ENCODE measurements at places on chromosomes 2 and 18.
A peak's percentile ranks its signal among the peaks of the same experiment; 100 is the strongest.

- peak overlapping the region; percentile 81 for H3K27ac ChIP-seq
- H3K4me1 ChIP-seq, result peaks cover 15% of the 10 kb centered on the region
- H3K4me3 ChIP-seq, result peak overlapping the region; percentile 89
Observed at GRCh38 chr2:74464406-74464805, 776 bp downstream of the MOGS start.

DNA sequence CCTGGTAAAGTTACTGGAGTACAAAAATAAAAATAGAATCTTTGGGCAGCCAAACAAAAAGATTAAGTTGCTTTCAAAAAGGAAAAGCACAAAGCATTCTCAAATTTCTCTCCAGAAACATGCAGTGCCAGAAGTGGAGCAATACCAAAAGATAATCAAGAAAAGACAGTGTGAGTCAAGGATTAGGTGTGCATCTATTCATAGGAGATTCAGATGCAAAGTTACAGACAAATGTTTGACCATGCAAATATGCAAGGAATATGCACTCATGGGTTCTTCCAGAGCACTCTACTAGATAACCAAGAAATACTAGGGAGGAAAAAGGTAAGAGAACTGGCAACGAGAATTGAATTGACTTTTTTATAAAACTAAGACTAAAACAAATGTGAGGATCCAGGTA lies 51.8 kb upstream of the CDH20 start:
- H3K4me1 ChIP-seq, result no peaks in the 10 kb centered on the region
- H3K27ac ChIP-seq, result no peak overlapping the region
- H3K27me3 ChIP-seq, result no peaks in the 10 kb centered on the region
- H3K4me3 ChIP-seq, result no peak overlapping the region
- DNase-seq, result no peak

DNA sequence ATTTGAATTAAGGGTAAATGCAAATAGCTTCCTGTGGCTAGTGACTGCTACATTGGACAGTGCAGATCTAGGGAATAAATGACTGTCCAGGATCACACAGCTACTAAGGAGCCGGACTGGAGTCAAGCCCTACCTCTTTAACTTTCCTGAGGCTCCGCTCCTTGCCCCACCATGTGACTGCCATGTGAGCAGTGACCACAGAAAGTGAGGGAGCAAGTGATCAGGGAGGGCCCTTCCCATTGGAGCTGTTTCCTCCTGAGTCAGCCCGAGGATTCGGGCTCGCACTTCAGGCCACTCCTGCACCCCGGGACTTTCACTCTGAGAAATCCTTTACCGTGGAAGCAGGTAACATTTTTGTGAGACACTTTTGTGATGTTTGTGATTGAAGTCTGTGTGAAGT lies 198.0 kb downstream of the ANKRD30B start:
- no peaks in the 10 kb centered on the region for H3K27me3 ChIP-seq
- no peak for DNase-seq
- H3K4me1 ChIP-seq, result no peaks in the 10 kb centered on the region

GRCh38 chr2:57479981-57480380 lies 566.6 kb upstream of the VRK2 start:
- H3K36me3 ChIP-seq, result no peaks in the 10 kb centered on the region
- no peak overlapping the region for H3K27ac ChIP-seq
- no peak overlapping the region for H3K4me3 ChIP-seq

- no peaks in the 10 kb centered on the region for H3K36me3 ChIP-seq
- no peak for DNase-seq
- no peaks in the 10 kb centered on the region for H3K4me1 ChIP-seq
- no peak overlapping the region for H3K27ac ChIP-seq
Observed at GRCh38 chr2:206213514-206213845, 53.8 kb downstream of the EEF1B2 start.

DNA sequence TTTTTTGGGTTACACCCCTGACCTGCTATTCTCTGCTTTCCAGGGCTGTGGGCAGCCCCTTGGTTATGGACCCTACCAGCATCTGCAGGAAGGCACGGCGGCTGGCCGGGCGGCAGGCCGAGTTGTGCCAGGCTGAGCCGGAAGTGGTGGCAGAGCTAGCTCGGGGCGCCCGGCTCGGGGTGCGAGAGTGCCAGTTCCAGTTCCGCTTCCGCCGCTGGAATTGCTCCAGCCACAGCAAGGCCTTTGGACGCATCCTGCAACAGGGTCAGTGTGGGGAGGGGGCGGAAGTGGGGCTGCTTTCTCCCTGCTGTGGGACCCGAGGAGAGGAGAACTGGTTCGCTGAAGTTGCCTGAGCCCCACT lies 9.7 kb upstream of the WNT10A start:
- DNase-seq, result no peak
- H3K4me1 ChIP-seq, result peaks cover 3% of the 10 kb centered on the region
- H3K4me3 ChIP-seq, result no peak overlapping the region
- no peak overlapping the region for H3K27ac ChIP-seq
- H3K36me3 ChIP-seq, result no peaks in the 10 kb centered on the region

DNA sequence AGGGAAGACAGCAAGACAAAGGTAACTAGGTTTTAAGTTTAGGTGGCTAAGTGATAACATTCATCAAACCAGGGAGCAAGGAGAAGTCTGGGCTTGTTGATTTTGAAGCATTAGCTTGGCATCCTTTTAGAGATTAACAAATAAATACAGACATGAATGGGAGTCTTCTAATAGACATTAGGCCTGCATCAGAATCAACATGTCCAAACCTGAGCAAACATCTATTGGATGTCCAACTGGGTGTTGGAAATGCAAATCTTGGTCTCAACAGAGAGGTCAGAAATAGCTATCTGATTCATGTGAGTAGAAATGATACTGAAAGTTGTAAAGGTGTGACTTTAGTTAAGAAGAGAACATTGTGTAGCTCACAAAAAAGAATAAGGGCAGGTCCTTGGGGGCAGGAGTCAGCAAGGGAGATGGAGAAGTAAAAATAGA lies 85.5 kb upstream of the RND3 start:
- no peaks in the 10 kb centered on the region for H3K36me3 ChIP-seq
- H3K27ac ChIP-seq, result no peak overlapping the region

DNA sequence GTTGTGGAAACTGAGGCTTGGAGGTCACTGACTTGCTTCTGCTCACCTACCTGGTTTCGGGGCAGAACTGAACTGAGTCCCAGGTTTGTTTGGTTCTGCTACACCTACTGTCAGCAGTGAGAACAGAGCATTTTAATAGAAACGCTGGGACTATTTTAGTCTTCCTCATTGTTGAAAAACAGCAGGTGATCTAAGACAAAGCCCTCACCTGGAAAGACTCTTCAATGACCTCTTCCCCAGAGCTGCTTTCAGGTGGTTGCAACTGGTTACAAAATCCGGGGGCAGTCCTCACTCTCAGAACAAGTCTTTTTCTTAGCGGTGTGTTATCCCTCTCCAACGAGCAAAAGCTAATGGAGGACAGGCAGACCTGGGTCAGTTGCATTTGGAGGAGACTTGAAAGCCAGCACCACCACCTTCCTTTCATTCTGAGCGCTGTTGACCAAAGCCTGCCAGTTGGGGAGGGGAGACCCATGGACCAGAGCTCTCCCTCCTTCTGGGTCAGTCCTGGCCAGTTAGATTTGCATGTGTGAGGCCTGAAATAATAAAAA lies 217.0 kb downstream of the NCK2 start:
- H3K4me3 ChIP-seq, result no peak overlapping the region

GRCh38 chr2:237097911-237098702 lies 12.4 kb downstream of the COPS8 start:
- no peak overlapping the region for H3K27ac ChIP-seq
- H3K27me3 ChIP-seq, result no peaks in the 10 kb centered on the region
- no peak overlapping the region for H3K4me3 ChIP-seq
- no peak for DNase-seq

DNA sequence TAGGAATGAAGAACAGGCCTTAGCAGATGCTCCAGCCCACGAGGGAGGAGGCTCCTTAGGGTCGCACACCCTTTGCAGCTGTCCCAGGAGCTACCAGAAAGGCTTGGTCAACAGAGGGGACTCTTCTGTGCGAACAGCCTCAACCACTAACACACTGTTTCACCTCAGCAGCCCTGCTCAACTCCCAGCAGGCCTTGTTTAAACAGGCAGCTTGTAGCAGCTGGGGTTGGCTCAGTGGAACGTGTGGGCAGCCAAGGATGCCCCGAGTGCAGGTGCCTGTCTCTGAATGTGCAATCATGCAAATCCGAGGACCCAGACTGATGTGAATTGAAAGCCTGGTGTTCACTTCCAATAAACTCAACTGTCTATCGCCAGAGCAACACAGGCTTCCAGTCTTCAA lies 88.7 kb upstream of the CXCR4 start:
- no peaks in the 10 kb centered on the region for H3K27me3 ChIP-seq
- H3K4me3 ChIP-seq, result no peak overlapping the region
- peak; percentile 51 for DNase-seq
- peaks cover 4% of the 10 kb centered on the region for H3K36me3 ChIP-seq
- H3K27ac ChIP-seq, result no peak overlapping the region

GRCh38 chr2:43333101-43333655 lies 106.8 kb upstream of the ZFP36L2 start:
- peaks cover 2% of the 10 kb centered on the region for H3K4me1 ChIP-seq
- H3K4me3 ChIP-seq, result no peak overlapping the region
- DNase-seq, result no peak
- H3K36me3 ChIP-seq, result peaks cover 5% of the 10 kb centered on the region
- H3K27me3 ChIP-seq, result no peaks in the 10 kb centered on the region
- H3K27ac ChIP-seq, result no peak overlapping the region

- no peaks in the 10 kb centered on the region for H3K36me3 ChIP-seq
- no peaks in the 10 kb centered on the region for H3K27me3 ChIP-seq
- no peaks in the 10 kb centered on the region for H3K4me1 ChIP-seq
- DNase-seq, result no peak
Observed at GRCh38 chr18:48036226-48036625, 105.8 kb upstream of the SMAD2 start.
